A549 treated with RU486 at 1 μM for 4 hours (cell line): ENCODE measurements at places on chromosomes 13 and 19. TPM values are rescaled to one million over a fixed set of nuclear protein-coding genes. Genes with fewer than 3 reads are reported as not detected.

Gene MEF2B
- 0.24 to 1.1 TPM (median 0.27 TPM) in 5 replicates for total RNA-seq

Gene MAP2K7
- 12.0 to 17.2 TPM (median 16.8 TPM) in 5 replicates for total RNA-seq

Gene FCER2
- not detected in 5 replicates for total RNA-seq

Gene DACT3
- 0.22 to 0.37 TPM (median 0.25 TPM) in 5 replicates for total RNA-seq

Gene CBY2
- not detected in 5 replicates for total RNA-seq

Gene ZNF285
- 1.6 to 2.8 TPM (median 2.4 TPM) in 5 replicates for total RNA-seq

Gene ZNF43
- total RNA-seq: 2.1 to 4.2 TPM (median 2.9 TPM) in 5 replicates

Gene IGFL3
- total RNA-seq: 0.27 to 0.32 TPM in 2 of 5 replicates, not detected in the others

Gene PRMT1
- total RNA-seq: 407 to 437 TPM (median 431 TPM) in 5 replicates

Gene MPHOSPH8
- 12.2 to 17.2 TPM (median 13.6 TPM) in 5 replicates for total RNA-seq

Gene GAPDHS
- total RNA-seq: not detected in 5 replicates

Gene ICAM4
- total RNA-seq: 0.10 to 0.12 TPM in 2 of 5 replicates, not detected in the others

Gene TSSK6
- 0.85 to 1.8 TPM (median 1.6 TPM) in 5 replicates for total RNA-seq

Gene PSG7
- total RNA-seq: 0.07 to 0.25 TPM (median 0.07 TPM) in 3 of 5 replicates, not detected in the others

Gene LGALS4
- total RNA-seq: 0.30 to 1.8 TPM (median 0.78 TPM) in 5 replicates

Gene BCAM
- total RNA-seq: 60.0 to 93.5 TPM (median 80.5 TPM) in 5 replicates

Gene CABP5
- not detected in 5 replicates for total RNA-seq

Gene CYP4F2
- total RNA-seq: 0.10 to 0.43 TPM in 2 of 5 replicates, not detected in the others

Gene CASP14
- total RNA-seq: not detected in 5 replicates

Gene CCL25
- not detected in 5 replicates for total RNA-seq

Gene ERICH4
- 0.10 TPM in 1 of 5 replicates, not detected in the others for total RNA-seq

Gene KIR2DL1
- total RNA-seq: not detected in 5 replicates

Gene CD22
- 0.49 to 2.2 TPM (median 0.81 TPM) in 5 replicates for total RNA-seq

Gene RNF113B
- total RNA-seq: not detected in 5 replicates

Gene CYP4F12
- total RNA-seq: 1.4 to 2.4 TPM (median 2.1 TPM) in 5 replicates

Gene MUC16
- 0.02 to 0.06 TPM (median 0.03 TPM) in 4 of 5 replicates, not detected in the other for total RNA-seq

Gene SLC6A16
- 0.90 to 1.8 TPM (median 1.3 TPM) in 5 replicates for total RNA-seq

Gene FUT2
- total RNA-seq: not detected in 5 replicates

Gene PABPC3
- 0.07 to 0.22 TPM (median 0.14 TPM) in 5 replicates for total RNA-seq

Gene KLK13
- total RNA-seq: 0.15 to 0.29 TPM in 2 of 5 replicates, not detected in the others

Gene ZNF700
- 0.18 to 0.39 TPM (median 0.30 TPM) in 5 replicates for total RNA-seq

Gene IQCN
- 0.32 to 0.49 TPM (median 0.40 TPM) in 5 replicates for total RNA-seq

Gene ZNF416
- total RNA-seq: 4.2 to 4.9 TPM (median 4.5 TPM) in 5 replicates

Gene WDR83
- total RNA-seq: 7.9 to 11.6 TPM (median 10.0 TPM) in 5 replicates

Gene NEK5
- 0.03 to 0.11 TPM (median 0.08 TPM) in 4 of 5 replicates, not detected in the other for total RNA-seq

Gene POLRMT
- 74.8 to 121 TPM (median 94.7 TPM) in 5 replicates for total RNA-seq

Gene NOVA2
- total RNA-seq: 0.08 to 0.19 TPM (median 0.11 TPM) in 5 replicates

Gene PROZ
- not detected in 5 replicates for total RNA-seq

Gene IFI30
- total RNA-seq: 10.4 to 22.0 TPM (median 15.3 TPM) in 5 replicates

Gene GRIN3B
- 1.5 to 3.3 TPM (median 2.7 TPM) in 5 replicates for total RNA-seq

Gene ZNF837
- 0.79 to 1.8 TPM (median 1.5 TPM) in 5 replicates for total RNA-seq

Gene ZIK1
- 0.06 TPM in 1 of 5 replicates, not detected in the others for total RNA-seq

Gene SCN1B
- total RNA-seq: 9.6 to 19.7 TPM (median 15.9 TPM) in 5 replicates

Gene SELENOV
- not detected in 5 replicates for total RNA-seq

Gene ZNF541
- not detected in 5 replicates for total RNA-seq

Gene NKPD1
- total RNA-seq: 0.08 to 0.13 TPM (median 0.08 TPM) in 5 replicates

Gene TEX26
- not detected in 5 replicates for total RNA-seq

Gene WDR87
- not detected in 5 replicates for total RNA-seq

Gene PALM3
- 1.3 to 2.6 TPM (median 1.9 TPM) in 5 replicates for total RNA-seq

Gene SERPINE3
- total RNA-seq: not detected in 5 replicates

Gene C19orf73
- 0.93 to 3.1 TPM (median 2.2 TPM) in 5 replicates for total RNA-seq

Gene ZNF729
- not detected in 5 replicates for total RNA-seq

Gene CNN1
- total RNA-seq: 0.35 to 0.94 TPM (median 0.40 TPM) in 5 replicates

Gene C5AR1
- total RNA-seq: 0.91 to 2.3 TPM (median 1.9 TPM) in 5 replicates
